ENCODE measurements at places on chromosomes 3 and 15.

GRCh38 chr3:140702281-140702680, 24.4 kb downstream of the TRIM42 start:
- DNase-seq = no peak

GRCh38 chr3:153623834-153624233, 461.8 kb downstream of the RAP2B start:
- no peak for DNase-seq

DNA sequence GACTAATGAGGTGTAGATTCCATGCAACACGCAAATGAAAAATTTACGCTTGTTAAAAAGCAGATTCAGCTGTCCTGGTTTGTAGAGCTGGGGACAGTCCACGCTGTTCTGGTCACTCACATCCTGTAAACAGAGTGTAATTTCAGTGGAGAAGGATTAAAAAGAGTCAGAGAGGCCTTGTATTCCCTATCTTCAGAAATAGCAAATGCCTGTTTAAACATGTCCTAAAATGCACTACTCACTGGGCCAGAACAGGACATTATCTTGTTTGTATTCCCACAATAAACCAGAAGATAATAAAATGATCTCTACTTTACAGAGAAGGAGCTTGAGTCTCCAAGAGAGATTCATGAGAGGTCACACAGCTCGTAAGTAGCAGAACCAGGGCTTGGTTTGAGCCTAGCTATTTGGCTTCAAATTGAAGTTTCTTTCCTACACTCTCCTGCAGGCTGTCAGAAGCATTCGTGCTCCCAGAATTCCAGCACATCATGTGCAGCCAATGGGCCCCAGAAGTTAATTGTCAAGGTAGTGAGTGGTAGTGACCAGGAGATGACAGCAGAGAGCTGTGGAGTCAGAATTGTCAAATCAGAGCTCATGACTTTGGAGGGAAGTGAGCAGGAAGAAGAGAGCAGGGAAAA, 242.5 kb downstream of the ATP8B4 start:
- DNase-seq = no peak

DNA sequence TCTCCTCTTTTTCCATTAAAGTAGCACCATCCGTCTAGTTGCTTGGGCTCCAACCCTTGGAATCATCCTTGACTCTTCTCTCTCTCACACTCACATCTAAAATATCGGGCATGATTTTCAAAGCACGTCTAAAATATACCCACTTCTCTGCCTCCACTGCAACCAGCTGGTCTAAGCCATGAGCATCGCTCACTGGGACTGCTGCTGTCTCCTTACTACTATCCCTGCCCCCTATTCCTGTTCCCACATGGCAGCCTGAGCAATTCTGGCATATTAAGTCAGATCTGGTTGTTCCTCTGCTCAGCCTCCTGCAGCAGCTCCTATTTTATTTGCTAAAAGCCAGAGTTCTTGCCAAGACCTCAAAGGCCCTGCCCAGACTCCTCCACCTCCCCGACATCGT, 53.7 kb downstream of the ST6GAL1 start:
- DNase-seq = no peak

GRCh38 chr3:95464346-95464745, 1350.0 kb upstream of the EPHA6 start:
- no peak for DNase-seq

GRCh38 chr3:180267202-180267843, 230.6 kb upstream of the PEX5L start:
- no peak for DNase-seq

DNA sequence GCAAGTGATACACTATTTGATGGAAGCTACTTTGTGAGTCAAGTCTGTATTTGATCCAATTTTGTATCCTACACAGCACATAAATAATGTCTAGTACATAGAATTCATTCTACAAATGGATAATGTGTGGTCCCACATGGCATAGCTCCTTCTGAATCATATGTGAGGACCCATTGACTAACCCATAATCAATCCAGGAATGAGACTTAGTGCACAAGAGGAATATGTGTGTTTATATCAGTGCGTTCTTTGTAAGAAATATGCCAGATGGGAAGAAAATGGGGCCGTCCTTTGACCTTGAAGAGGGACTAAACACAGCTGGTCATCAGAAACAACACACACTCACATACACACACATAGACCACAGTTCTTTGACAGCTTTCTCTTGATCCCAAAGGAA, 282.7 kb upstream of the SEMA6D start:
- DNase-seq = no peak

DNA sequence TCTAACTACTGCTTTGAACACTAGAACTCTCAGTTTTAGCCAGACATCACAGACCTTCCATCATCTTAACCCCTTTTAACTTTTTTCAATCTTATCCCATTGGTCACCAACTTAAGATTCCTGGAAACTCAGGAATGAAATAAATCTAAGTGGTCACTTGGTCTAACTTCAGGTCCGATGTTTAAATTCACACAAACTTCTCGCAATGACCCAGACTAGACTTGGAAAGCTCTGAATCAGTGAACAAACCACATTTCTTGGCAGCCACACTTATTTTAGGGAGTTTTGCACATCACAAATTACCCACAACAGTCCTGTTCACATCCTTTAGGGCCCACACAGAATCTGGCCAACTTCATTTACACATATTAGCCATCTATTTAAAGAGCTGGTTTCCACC, 118.9 kb downstream of the MAGI1 start:
- DNase-seq = no peak

GRCh38 chr3:6521369-6522113, 339.4 kb upstream of the GRM7 start:
- DNase-seq = no peak

DNA sequence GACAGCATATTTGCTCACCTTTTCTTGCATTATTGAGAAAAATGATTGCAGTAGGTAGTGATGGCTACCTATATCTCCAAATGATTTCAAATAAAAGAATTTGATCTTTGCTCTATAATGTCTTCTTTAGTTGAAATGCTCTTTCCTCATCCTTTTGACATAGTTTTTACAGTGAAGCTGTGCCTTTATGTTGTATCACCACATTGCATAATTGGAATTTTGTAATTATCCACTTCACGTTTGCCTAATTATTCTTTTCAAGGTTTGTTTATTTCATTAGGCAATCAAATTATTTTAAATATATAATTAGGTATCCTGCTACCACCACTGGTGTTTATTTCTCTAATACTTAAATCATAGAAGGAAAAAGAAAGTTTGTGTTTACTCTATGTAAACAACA, 21.3 kb upstream of the P2RY13 start:
- DNase-seq = no peak

- no peak for DNase-seq
These were observed 33.2 kb downstream of the SLC25A26 start for GRCh38 chr3:66253790-66254620.

DNA sequence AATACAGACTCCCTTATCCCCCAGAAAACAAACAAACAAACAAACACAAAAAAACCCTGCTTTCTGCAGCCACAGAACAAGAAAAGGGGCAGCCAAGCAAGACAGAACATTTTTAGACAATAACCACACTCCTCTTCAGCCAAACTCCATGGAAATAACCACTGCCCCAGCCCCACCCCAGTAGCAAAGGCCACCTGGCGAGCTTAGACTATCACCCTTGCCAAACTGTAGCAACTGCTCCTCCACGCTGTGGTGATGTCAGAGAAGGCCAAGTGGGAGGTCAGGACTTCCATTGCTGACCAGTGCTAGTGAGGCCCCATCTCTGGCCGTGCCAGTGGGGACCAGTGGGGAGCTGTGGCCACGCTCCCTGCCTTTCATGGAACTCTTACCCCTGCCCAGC, 60.3 kb upstream of the CHRNA7 start:
- DNase-seq = no peak

DNA sequence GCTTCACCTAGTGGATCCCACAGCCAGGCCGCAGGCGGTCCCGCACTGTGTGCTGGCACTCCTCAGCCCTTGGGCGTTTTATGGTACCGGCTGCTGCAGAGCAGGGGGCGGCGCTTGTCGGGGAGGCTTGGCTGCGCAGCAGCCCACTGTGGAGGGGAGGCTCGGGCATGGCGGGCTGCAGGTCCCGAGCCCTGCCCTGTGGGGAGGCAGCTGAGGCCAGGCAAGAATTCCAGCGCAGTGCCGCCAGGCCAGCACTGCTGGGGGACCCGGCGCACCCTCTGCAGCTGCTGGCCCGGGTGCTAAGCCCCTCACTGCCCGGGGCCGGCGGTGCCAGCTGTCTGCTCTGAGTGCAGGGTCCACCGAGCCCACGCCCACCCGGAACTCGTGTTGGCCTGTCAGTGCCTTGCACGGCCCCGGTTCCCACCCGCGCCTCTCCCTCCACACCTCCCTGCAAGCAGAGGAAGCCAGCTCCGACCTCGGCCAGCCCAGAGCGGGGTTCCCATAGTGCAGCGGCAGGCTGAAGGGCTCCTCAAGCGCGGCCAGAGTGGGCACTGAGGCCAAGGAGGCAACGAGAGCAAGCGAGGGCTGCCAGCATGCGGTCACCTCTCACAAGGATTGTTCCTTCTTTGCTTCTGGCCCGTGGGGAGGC, 435.0 kb upstream of the ATP10A start:
- DNase-seq = no peak

DNA sequence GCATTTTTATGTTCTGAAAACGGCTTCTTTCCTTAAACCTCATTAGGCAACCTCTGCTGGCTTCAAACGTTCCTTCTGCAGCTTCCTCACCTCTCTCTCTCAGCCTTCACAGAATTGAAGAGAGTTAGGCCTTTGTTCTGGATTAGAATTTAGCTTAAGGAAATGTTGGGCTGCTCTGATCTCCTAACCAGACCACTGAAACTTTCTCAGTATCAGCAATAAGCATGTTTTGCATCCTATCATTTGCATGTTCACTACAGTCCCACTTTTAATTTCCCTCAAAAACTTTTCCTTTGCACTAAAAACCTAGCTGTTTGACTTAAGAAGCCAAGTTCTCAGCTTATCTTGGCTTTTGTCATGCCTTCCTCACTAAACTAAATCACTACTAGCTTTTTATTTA, 49.5 kb downstream of the SMARCC1 start:
- DNase-seq = no peak
